Gastroesophageal sphincter (tissue), 4 donors: ENCODE measurements at places on chromosomes 2 and 18. TPM values are rescaled to one million over a fixed set of nuclear protein-coding genes. Genes with fewer than 3 reads are reported as not detected.
A peak's percentile ranks its signal among the peaks of the same experiment; 100 is the strongest.

- ATAC-seq: peak; percentile 56
Observed at GRCh38 chr2:40281021-40281940, 170.6 kb downstream of the SLC8A1 start.

GRCh38 chr18:13375302-13376255 lies 157.0 kb downstream of the LDLRAD4 start:
- ATAC-seq: peak; percentile 93

DNA sequence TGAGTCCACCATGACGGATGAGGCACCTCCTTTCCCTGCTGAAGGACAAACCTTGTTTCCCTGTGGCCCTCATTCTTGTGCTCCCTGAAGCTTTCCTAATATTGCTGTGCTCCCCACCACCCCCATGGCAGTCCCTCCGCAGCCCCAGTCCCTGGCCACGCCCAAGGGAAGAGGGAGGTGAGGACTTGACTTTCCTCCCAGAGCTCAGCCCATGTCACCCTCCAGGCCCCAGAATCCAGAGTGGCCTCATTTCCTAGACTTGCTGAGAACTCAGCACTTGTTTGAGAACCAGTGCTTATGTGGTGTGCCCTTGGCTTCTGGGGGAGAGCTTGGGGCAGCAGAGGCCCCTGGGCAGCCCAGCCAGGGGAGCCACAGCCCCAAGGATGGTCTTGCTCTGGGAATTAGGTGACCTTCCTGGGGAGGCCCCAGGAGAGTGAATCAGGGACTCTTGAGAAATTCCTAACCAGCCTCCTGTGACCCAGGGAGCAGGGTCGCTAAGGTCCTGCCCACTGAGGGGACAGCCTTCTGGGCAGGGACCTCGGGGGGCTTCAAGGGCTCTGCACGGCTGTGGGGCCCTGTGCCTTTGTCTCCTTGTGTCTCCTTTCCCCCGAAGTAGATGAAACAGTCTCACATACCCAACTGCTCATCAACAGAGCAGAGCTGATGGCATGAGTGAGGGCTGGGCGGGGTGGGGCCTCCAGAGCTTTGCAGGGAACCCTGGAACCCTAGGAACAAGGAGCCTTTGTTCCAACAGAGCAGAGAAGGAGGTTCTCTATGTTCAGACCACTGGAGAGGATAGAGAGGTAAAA lies 27.9 kb downstream of the PSD4 start:
- ATAC-seq: no peak

- ATAC-seq: no peak
Observed at GRCh38 chr2:76310894-76311633, 600.3 kb upstream of the GCFC2 start.

DNA sequence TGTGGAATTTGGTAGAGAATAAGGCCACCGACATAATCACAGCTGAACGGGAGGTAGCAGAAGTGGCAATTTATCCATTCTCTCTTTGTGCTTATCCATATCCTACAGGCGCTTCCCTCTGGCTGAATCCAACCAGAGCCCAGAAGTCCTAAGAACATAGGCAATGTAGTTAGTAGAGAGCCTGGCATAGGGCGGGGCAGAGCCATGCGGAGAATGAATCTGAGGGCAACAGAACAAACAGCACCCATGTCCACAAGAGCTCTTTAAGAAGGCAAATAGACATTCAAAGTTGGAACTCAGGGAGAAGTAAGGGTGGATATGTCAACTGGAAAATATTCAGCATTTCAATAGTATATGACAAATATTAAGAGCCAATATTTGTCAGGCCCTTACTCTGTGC lies 305.9 kb upstream of the VWC2L start:
- ATAC-seq: no peak

DNA sequence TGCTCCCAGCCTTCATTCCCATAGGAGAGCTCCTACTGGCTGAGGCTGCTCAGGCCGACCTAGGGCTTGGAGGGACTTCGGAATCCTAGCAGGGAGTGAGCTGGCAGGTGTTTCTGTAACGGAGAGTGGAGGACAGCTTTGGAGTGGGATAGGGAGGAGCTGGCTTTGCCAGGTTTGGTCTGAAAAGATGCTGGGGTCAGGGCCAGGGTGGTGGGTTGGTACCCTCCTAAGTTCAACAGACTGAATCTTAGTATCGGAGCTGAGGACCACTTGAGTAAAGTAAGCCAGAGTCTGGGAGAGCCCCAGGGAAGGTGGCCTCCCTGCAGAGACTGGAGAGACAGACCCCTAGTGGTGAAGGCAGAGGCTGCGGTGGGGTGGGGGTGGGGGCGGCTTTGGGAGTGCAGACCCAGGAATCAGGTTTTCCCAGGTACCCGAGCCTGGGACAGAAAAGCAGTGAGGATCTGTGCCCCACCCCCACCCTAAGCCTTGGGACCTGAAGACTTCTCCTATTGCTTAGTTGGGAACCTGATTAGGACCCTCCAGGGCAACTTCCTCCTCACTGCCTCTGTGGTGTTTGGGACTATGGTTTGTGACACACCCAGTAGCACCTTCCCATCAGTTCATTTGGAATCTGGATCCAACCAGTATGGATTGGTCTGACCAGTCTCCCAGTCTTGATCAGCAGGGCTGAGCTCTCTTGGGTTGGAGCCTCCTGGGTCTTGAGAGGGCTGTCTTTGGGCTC lies 3.0 kb downstream of the CNNM4 start:
- no peak for ATAC-seq

Gene DNAJC5G
- total RNA-seq: not detected

Gene OBSL1
- 74.4 TPM for total RNA-seq

Gene GCG
- not detected for total RNA-seq

Gene RGPD3
- 0.40 TPM for total RNA-seq

Gene ADAM23
- total RNA-seq: 2.4 TPM

Gene CFC1
- total RNA-seq: 0.54 TPM

Gene RAB31
- total RNA-seq: 159 TPM
